Germinal center (tissue), 1 donor: ENCODE measurements at places on chromosomes 11 and 22.

- DNase-seq = no peak
Observed at GRCh38 chr11:65911682-65912568, 6.9 kb downstream of the C11orf68 start.

DNA sequence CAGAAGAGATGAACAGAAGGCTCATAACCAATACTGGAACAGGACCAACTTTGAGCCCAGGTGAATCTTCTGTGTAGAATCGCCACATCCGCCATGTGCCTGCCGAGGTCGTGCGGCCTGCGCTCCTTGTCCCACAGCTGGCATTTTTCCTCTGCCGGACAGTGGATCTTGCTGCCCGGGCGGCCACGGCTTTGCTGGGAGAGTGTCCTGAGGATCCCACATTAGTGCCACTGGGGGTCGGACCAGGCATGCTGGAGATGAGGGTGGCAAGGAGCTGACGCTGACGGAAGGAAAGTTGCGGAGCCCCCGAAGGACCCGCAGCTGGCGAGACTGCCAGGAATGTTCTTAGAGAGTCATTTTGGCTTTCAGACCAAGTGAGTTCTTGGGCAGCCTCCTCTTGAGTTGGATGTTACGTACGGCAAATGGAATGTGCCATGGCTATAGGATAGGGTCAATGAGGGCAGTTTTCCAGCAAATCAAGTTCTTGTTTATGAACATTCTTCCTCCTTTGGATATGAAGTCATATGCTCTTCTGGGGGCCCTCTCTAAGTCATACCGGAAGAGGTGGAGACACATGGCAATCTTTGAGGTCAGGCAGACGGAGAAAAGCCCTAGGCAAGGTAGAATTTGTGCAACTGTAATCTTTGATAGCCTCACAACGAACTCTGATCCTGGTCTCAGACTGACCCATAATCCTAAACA, 57.4 kb upstream of the NUP160 start:
- no peak for DNase-seq

DNA sequence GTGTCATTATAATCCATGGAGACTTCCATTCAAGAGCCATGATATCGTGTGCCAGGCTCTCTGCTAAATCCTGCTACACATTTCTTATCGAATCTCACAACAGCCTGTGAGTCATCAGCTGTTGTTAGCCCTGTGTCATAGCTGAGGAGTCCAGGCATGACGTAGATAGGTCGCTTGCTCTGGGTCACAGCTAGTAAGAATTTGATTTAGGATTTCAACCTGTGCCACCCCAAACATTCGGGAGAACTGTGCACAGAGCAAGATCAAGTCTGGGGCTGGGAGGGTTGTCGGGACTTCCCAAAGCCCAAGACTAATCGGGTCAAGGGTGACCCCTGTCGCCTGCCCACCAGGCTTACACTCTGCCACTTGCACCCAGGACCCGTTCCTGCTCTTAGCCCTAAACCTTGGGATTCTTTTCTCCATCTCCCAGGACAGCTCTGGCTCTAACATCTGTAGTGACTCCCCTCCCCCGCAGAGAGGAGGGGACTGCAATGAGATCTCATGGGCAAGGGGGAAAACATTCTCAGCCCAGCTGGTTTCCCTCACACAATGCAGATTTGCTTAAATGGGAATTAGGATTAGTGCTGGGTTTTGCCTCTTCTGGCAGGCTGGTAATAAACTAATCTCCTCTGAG, 34.3 kb downstream of the TSPAN18 start:
- DNase-seq = no peak

GRCh38 chr22:50628543-50629134, 687 bp upstream of the ARSA start:
- DNase-seq = no peak

DNA sequence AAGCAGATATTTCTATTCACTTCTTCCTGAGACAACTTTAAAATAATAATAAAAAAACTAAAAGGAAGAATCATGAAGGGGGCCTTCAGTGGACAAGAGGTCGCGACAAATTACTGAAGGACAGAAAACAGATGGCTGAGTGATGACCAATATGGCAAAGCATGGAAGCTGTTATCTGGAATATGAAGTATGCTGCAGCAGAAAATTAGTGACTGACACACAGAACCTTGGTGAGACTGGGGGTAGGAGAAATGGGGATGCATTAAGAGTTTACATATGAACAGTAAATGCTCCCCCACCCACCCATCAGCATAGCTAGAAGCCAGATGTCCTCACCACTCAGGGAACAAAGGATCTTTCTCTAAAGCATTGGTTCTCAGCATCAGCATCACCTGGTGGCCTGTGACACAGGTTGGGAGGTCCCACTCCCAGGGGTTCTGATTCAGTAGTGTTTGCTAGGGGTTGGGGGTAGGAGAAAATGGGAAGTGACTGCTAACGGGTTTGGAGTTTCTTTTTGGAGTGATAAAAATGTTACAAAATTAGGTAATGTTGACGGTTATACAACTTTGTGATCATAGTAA, 59.7 kb downstream of the NARS2 start:
- DNase-seq = no peak

- DNase-seq = no peak
Observed at GRCh38 chr11:114354076-114354475, 46.2 kb downstream of the C11orf71 start.

- peak; percentile 86 for DNase-seq
Observed at GRCh38 chr11:60951904-60952741, at the start of gene SLC15A3. TSS of gene SLC15A3 (minus strand) at chr11:60952176. CDS start at chr11:60951551, 625 bp downstream.

DNA sequence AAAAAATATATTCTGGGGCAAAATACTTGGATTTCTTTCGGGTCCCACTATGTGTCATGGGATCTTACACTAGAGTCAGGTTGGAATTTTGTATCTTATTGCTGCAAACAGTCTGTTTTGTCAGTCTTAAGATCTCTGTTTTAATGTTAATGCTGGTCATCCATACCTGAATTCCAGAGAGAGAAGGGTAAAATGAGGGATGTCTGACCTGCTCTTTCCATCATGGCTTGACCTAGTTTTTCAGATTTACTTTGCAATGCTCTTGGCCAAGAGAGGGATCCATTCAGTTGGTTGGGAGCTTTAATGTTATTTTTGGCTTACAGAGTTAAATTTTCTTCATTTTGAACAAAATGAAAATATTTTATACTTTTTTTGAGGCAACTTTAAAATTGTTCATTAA, 117.2 kb downstream of the CASP12 start:
- DNase-seq = no peak
